MCF 10A (cell line): ENCODE measurements at places on chromosomes 13 and 19. TPM values are rescaled to one million over a fixed set of nuclear protein-coding genes. Genes with fewer than 3 reads are reported as not detected.

GRCh38 chr13:73859841-73860240, 274.4 kb downstream of the KLF12 start:
- DNase-seq: no peak

GRCh38 chr19:29093553-29093908, 119.4 kb downstream of the UQCRFS1 start:
- no peak for DNase-seq

DNA sequence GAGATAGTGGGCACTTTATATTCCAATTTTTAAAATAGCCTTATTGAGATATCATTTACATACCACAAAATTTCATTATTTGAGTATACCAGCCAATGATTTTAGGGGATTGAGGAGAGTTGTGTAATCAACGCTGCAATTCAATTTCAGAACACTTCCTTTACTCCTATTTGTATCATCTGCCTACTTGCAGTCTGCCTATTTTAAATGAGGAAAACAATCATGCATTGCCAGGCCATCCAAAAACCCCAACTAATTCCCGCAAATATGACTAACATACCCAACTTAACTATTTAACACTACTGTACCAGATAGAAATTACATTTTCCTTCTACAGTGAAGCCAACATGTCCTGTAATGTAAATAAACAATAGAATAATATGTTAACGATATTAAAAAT, 26.7 kb downstream of the CAB39L start:
- no peak for DNase-seq

DNA sequence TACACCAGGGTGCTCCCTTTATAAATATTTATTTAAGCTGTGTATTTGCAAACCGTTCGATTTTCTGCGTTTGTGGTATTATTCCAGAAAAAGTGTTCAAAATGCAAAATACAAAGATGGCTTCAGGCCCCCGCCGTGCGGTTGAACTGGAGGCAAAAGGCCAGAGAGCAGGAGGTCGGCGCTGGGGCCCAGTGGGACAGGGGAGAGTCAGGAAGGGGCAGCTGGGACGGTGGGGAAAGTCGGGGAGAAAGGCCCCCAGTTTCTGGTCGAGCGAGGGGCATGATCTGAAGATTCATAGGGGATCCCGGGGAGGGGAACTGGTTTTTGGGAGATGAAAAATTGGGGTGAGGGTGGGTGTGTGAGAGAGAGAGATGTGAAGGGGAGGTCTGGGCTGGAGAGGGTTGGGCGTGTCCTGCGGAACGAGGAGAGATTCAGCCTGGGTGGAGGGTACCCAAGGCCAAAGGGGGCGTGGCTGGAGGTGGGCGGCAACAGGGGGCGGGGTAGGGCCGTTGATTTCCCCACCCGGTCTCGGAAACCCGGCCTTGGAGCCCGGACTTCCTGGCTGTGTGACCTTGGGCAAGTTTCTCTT, 678 bp downstream of the ISOC2 start:
- peak; percentile 74 for DNase-seq

DNA sequence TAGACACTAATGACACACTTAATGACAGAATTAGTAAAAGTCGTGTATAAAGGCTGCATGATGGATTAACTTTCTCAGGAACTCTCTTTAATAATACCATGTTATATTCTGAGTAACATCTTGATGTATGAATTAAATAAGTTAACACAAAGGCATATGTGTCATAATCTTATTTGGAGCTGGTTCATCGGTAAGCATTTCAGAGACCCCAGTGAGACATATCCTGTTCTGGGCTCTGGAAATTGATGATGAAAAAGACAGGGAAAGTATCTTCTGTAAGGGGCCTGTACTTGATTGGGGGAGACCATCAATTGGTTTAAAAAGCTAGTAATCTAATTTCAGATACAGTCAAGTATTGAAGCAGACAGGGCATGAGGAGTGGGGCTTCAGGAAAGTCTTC, 547.9 kb downstream of the GPC6 start:
- DNase-seq: no peak

DNA sequence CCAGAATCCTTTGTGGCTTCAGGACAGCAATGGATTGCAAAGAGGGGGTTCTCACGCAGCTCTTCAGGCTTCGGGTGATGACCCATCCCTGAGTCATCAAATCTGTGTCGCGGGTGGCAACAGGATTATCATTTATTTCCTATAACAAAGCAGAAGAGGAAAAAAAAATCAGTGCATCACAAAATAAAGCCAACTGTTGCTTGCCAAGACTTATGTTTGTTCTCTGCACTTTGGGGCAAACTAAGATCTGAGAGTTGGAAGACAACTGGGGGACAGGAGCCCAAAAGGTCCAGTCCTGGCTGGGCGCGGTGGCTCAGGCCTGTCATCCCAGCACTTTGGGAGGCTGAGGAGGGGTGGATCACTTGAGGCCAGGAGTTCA, 6.4 kb downstream of the GNA15 start:
- peak; percentile 93 for DNase-seq

DNA sequence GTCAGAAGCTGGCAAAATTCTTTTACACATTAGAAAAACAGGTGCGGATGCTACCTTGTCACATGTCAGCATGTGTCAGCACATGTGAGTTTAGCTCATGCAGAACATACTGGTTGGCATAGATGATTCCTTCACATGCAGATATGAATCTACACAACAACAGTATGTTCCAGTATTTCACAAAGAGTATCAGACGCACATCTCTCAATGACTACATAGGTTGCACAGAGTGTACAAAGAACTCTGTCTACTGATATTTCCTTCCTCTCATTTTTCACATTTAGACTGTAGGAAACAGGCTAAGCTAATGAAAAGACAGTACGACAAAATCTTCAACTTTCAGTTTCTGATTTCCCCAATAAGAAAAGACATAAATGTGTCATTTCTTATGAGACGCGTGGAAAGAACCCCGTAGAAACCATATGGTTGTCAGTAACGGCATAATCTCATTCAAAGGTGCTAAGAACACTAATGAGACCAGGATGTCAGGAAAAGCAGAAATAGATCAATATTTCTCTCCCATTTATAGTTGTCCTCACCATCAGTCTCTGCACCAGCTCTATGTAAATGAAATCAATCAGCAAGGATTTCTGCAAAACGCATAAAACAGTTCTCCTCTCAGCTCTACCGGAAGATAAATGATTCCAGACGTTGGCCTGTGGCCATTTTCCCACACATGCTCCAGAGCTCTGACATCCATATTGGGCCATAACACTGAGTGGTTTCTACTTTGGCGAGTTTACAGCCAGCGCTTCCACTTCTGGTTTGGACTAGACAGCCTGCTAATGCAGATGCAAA, 81.2 kb downstream of the STARD13 start:
- no peak for DNase-seq

- no peak for DNase-seq
Observed at GRCh38 chr13:90454002-90454636, 893.4 kb upstream of the MIR17HG start.

DNA sequence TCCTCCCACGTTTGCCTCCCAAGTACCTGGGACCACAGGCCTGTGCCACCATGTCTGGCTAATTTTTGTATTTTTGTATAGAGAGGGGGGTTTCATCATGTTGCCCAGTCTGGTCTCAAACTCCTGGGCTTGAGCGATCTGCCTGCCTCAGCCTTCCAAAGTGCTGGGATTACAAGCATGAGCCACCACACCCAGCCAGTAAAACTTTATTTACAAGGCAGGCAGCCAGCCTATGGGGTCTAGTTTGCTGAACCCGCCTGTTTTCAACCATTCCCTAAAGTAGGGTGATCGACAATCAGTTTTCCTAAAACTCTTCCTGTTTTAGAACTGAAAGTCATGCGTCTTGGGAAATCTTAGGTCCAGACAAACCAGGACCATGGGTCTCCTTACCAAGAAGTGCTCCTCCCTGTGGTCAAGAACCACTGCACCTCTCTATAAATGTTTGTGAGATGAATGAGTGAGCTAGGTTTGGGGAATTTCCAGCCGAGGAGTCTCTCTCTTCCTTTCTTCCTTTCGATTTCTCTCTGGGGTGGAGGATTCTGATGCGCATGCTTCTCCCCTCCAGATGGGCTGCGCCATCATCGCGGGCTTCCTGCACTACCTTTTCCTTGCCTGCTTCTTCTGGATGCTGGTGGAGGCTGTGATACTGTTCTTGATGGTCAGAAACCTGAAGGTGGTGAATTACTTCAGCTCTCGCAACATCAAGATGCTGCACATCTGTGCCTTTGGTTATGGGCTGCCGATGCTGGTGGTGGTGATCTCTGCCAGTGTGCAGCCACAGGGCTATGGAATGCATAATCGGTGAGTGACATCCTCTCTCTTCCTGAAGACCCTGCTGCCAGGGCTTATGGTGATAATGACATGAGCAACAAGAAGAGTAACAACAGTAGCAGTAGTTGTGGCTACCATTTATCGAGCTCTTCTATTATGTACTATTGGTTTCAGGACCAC, 38.7 kb downstream of the ADGRE1 start:
- peak; percentile 11 for DNase-seq

DNA sequence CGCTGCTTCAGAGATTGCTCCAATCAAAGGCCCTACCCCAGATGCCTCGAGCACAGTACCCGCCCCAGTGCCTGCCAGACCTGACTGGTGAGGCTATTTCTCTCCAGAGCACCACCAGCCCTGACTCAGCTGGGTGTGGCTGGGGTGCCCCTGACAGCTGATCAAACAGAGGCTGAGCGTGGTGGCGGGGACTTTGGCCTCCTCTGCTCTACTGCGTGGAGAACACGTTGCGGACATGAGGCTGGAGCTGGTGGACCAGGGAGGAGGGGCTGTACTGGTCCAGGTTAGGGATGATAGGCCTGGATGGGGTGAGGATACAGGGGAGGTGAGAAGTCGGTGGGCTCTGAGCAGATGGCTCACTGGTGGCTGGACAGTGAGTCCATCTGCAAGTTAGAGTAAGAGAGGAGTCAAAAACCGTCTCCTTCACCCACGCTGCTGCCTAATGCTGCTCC, 3.5 kb upstream of the DOCK6 start:
- peak; percentile 84 for DNase-seq

- no peak for DNase-seq
Observed at GRCh38 chr13:54187461-54187860, 1158.8 kb downstream of the OLFM4 start.

GRCh38 chr19:16573925-16574324, 1.7 kb upstream of the SLC35E1 start:
- DNase-seq: no peak

DNA sequence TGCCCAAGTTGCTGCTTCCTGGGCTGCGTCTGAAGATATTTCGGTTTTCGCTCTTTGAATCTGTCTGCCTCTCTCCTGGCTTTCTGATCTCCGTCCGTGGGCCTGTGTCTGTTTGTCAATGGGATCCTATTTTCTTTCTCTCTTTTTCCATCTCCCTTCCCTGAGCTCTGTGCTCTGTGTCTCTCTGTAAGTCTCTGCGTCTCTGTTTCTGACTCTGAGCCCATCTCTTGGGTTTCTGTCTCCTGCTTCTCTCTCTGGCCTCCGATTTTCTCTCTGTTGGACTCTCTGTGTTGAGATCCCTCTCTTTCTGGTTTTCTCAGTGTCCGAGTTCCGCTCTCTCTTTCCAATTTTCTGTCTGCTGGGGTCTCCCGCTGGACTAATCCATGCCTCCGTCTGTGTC, 1.7 kb downstream of the PRKCG start:
- no peak for DNase-seq

GRCh38 chr13:23868521-23868920, 20.7 kb downstream of the MIPEP start:
- DNase-seq: peak; percentile 75

DNA sequence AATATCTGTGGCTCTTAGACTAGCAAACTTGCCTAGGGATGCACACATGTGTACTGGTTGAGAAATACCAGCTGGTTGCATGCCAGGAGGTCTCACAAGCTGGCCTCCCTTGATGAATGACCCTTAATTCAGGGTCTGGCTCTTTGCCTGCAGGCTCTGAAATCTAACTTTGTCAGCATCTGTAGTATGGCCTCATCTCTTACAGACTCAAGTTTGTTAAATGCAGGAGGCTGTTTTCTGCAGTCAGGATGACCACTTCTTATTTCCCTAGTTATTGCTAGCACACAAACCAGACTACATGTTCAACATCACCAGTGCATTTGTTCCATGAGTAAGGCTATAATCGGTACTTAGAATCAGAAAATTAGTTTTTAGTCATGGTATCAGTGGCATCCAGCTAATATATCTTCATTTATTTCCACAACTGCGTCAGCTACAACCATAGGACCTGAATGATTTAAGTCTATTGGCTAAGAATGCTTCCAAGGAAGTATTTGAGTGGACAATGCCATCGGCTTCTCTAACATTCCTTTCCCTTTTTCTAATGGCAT, 23.3 kb upstream of the POSTN start:
- peak; percentile 46 for DNase-seq

DNA sequence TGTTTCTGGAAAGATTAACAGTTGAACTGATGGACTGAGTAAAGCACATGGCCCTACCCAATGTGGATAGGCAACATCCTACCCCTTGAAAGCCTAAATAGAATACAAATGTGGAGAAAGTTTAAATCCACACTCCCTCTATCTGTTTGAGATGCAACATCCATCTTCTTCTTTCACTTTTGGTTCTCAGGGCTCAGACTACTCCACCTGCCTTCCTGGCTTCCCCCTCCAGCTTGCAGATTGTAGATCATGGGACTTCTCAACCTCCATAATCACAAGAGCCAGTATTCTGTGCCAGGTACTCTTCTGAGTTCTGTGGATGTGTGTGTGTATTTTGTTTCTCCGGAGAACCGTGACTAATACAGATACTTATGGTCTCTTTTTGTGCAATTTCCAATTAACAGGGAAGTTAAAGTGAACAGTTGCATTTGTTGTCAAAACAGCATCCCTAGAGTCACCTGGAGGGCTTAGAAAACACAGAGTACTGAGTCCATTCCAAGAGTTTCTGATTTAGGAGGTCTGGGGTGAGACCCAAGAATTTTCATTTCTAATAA, 590.3 kb upstream of the MIR17HG start:
- DNase-seq: peak; percentile 0

- DNase-seq: peak; percentile 92
Observed at GRCh38 chr13:44921931-44922758, 67.1 kb downstream of the NUFIP1 start.

- no peak for DNase-seq
Observed at GRCh38 chr13:50435011-50435410, 408.5 kb downstream of the DLEU7 start.

- no peak for DNase-seq
Observed at GRCh38 chr13:104321756-104322155, 1255.5 kb upstream of the SLC10A2 start.

The POGLUT2 gene
- 8.3 and 9.0 TPM in 2 replicates for total RNA-seq

DNA sequence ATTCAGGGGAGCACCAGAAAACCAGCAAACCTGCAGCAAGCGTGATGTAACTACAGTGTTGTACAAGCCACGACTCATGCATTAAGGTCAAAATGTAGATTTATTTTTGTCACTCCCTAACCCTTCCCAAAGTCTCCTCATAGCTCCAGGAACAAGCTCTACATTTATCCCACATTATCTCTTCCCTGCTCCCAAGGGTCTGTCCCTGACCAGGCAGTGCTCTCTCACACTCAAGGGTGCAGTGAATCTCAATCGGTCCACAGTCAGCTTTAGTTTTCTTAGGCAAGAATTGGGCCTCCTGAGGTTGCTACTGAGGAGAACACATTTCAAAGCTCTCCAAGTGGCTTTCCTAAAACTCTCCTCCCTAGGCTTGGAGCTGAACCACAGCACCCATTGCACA, 219.4 kb downstream of the NHLRC3 start:
- DNase-seq: no peak

DNA sequence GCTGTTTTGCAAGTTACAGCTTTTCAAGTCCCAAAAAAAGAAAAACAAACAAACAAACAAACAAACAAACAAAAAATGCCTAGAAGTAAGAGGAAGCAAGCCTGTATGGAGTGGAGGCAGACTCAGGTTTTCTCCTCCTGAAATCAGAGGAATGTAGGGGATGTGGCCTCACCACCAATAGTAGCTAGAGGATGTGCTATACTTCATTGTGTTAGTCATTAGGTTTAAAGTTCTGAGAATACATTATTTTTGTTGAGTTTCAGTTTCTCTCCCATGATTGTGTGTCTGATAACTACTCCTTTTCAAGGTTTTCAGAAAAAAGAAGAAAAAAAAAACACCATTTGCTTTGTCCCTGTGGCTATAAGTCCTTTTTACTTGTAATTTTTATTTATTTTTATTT, 524.5 kb downstream of the GPC6 start:
- no peak for DNase-seq
